ENCODE measurements at places on chromosomes 6 and 20.

DNA sequence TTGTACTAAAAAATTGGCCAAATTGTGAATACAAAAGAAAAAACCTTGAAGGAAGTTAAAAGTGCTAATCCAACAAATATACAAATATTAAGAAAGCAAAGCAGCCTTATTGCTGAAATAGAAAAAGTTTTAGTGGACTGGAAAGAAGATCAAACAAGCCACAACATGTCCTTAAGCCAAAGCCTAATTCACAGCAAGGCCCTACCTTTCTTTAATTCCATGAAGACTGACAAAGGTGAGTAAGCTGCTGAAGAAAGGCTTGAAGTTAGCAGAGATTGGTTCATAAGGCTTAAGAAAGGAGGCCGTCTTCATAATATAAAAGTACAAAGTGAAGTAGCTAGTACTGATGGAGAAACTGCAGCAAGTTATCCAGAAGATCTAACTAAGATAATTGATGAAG is 53.5 kb downstream of the TINAG start:
- no peak for DNase-seq

DNA sequence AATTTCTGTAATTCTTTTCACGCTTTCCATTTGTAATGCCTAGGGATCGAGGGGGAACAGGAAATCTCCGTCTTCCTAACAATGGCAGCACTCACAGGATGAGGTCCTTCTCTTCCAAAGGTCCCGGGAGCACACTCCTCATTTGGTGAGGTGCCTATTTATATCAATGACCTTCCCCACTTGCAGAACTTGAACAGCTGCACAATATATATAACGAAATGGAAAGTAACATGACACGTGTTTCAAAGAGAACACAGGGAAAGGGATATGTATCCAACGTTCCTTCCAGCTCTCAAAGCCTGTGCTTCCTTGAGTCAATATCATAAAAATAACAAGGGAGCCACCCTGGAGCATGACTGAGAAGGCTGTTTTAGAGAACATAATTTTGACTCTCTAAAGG is 78.6 kb upstream of the RBM24 start:
- DNase-seq: no peak

GRCh38 chr6:158041370-158041769 is 59.7 kb downstream of the SYNJ2 start:
- no peak for DNase-seq

DNA sequence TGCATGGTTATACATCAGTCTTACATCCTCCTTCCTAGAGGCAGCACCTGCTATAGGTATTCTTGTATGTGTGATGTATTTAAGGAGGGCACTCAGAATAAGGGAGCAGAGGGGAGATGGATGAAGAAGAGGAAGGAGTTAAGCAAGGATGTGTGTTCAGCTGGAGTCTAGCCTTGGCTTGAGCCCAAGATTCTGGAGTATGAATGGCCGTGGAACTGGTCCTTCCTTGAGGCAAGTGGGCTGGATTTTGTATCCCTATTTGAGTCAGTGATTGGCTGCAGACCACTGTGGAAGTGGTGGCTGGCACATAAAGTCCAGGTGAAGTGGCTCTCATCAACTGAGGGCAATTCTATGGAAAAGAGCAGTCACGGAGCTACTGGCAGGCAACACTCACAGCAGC is 112.0 kb upstream of the RNF24 start:
- DNase-seq: no peak

DNA sequence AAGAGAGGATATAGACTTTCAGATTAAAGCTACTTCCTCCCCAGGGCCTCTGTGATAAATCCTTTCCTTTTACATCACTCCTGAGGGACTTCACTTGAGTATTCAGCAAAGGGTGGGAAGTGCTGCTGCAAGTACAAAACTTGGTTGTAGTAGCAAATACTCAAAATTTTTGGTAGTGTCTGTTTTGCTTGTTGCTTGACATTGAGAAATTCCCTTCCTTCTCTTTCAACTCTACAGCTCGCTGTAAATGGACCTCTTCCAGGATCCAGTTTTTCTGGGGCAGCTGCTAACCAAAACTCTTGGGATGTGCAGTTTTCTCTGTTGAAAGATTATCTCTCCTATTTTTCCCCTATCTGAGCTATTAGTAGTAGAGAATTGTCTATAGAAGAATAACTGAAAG is 472.0 kb downstream of the CD109 start:
- DNase-seq: no peak

DNA sequence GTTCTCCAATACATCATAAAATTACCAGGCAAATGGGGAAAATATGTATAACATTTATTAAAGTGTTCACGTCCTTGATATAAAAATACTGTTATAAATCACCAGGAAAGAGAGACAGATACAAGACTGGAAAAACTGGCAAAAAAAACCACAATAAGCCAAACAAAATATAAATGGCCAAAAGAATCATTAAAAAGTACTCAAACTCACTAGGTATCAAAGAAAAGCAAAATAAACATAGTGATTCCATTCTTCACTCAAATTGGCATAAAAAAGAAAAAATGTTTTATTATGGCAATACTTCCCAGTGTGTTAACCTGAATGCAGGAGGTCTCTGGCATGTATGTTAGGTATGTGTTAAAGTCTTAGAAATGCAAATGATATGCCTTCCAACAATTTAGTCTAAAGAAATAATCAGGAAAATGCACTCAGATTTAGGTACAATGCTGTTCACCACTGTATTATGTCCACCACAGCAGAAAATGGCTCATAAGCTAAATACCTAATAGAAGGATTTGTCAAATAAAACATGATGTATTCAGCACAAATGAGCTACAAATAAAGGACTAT is 21.4 kb downstream of the SLC23A2 start:
- no peak for DNase-seq

- DNase-seq: no peak
Measured at GRCh38 chr6:53287336-53288225, 61.2 kb downstream of the ELOVL5 start.

- no peak for DNase-seq
Measured at GRCh38 chr20:59356662-59357165, 56.3 kb downstream of the EDN3 start.

GRCh38 chr6:117605169-117605826 is 3.0 kb upstream of the GOPC start:
- DNase-seq: no peak

DNA sequence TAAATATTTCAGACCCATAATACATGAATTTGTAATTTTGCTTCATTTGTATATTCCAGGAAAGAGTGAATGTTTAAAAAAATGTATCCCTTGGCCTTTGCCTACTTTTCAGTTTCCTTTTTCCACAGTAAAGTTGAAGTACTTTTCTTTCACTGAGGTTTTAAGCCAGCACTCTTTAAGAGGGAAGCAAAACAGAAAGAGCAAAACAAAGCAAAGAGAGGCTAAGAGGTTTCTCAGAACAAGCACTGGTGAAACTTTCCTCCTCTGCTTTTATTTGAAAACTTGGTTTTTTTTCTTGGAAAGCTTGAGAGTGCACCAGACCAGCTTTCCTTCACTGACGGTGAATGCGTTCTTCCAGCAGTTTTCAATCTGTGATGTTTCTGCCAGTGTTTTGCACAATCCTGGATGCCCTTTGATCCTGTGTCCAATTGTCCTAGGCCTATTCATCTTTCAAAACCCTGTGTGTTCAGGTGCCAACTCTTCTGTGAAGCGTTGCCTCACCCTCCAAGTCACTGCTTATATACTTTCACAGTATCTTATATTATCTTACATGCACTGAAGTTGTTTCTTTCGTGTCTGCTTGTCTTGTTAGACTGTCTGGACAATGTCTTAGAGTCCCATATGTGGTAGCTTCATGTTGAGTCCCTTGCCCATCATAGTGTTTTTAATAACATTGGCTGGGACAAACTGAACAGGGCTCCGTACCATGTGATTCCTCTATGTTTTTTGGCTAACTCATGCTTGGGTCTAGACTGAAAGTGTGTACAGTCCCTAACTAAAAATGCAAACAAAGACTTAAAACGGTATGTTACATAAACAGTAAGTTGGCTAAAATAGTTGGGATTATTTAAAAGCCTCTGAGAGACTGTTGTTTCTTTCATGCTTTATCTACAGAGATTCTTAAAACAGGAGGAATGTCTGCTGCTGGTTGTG is 1.9 kb downstream of the RNF217 start:
- no peak for DNase-seq

DNA sequence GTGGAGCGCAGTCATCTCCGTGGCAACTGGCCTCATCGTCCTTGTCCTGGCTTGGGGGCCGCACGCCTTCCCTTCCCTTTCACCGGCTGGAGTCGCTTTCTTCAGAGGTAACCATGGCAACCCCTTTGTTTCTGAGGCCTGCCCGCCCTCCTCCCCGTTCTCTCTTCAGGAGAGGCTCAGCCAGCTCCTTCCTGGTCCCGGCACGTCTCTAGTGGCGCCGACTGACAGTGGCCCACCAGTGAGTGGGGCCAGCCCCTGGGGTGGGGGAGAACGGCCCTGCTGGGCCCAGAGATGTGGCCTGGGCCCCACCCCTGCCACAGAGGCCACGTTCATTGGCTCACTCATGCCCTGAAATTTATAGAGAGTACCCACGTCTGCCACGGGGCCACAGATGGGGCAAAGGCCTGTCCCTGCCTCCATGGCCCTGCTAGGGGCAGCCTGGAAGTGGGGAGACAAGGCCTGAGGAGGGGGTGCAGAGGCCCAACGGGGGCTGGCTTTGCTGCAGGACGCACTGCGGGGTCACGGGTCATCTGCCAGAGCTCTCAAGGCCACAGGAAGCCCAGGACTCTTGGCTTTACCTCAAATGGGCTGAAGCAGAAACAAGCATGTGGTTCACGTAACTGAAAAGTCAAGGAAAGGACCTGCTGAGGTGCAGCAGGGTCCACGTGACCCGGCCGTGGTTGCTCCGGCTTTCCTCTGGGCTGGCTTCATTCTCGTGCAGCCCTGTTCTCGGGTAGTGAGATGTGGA is 1.4 kb upstream of the OSBPL2 start:
- no peak for DNase-seq

- no peak for DNase-seq
Measured at GRCh38 chr6:111852725-111853124, 20.5 kb downstream of the FYN start.

DNA sequence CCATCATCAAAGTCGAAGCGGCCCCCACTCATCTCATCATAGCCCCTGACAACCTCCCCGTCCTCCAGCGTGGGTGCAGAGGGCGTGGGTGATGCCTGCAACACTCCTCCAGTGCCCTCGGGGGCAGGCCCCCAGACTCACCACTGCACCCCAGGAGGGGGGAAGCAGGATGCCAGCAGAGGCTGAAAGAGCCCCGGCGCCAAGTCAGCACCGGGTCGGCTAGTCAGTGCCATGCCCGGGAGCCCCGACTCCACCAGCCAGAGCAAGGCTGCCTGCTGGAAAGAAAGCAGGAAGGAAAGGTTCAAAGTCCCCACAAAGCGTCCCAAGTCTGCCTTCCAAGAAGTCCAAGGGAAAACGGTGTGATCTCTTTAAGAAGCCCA is 324 bp downstream of the JPH2 start:
- DNase-seq: no peak

DNA sequence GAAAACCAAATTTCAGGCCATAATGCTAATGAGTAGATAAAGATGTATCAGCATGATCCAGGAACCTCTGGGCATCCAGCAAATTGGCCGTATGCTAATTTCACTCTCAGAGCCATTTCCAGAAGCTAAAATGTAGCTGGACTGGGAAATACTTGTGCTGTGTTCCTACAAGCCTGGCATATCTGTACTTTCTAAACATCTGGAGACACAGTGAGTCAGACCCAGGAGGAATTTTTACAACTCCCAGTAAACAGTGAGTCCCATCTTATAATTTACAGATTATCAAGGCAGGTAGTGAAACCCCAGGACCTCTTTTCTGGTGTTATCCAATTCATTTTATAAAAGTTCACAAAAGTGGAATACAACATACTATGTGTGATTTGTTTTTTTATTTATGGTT is 683.0 kb upstream of the ADGRB3 start:
- DNase-seq: no peak

GRCh38 chr6:44253307-44254101 is 3.8 kb downstream of the SLC35B2 start:
- DNase-seq: no peak

- DNase-seq: no peak
Measured at GRCh38 chr6:13795041-13795750, 19.2 kb downstream of the MCUR1 start.

- no peak for DNase-seq
Measured at GRCh38 chr6:4319981-4320683, 184.8 kb upstream of the ECI2 start.

DNA sequence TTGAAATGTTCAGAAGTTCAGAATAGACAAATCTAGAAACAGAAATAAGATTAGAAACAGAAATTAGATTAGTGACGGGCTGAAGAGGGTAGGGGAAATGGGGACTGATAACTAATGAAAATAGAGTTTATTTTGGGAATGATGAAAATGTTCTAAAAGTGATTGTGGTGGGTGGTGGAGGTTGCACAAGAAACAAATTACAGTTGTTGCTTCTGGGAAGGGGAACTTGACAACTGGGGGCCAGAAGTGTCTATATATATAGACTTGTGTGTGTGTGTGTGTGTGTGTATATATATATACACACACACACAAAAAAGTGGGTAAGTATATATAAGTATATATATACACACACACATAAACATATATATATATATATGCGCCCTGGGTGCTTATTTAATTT is 86.5 kb upstream of the RREB1 start:
- DNase-seq: no peak

GRCh38 chr6:137699031-137699683 is 167.9 kb upstream of the TNFAIP3 start:
- no peak for DNase-seq

DNA sequence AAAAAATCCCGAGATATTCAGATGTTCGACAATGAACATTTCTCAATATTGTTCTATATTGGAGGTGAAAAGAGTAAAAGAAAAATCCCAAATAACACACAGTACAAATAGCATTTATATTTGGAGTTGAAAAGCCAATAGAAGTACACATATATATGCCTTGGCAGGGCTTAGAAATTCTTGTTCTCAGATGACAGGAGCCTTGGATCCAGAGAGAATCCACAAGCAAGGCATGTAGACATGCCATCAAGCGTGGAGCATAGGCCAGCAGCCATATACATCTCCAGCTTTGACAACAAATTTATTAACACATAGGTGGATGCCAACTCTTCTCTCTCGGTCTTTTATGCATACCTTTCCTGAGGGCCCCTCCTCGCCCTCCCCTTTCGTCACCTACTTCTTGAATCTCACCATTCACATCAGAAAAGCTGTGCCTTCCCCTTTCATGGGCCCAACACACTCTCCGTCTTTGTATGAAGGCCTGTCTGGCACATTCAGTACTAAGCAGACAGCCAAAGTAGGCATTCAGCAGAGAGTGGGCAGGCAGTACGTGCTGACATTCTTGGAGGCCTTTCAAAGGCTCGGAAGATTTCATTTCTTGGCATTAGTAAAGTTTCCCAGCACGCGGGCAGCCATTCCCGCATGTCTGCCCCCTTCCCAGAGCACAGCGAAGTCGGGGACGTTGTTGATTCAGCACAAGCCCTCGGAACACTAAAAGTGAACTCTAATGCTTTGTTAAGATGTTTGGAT is 18.2 kb downstream of the NEDD9 start:
- no peak for DNase-seq

- DNase-seq: no peak
Measured at GRCh38 chr6:87174078-87174579, 18.8 kb downstream of the ZNF292 start.

DNA sequence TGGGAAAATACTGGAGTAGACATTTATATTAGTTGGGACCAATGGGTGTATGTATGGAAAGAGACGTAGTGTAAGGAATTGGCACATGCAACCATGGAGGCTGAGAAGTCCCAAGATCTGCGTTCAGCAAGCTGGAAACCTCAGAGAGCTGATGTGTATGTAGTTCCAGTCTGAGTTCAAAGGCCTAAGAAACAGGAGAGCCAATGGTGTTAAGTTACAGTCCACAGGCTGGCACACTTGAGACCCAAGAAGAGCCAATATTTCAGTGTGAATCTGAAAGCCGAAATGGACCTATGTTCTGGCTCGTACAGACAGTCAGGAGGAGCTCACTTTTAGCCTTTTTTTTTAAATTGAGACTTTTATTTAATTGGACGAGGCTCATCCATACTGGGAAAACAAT is 244.2 kb downstream of the CDKAL1 start:
- DNase-seq: no peak
